ENCODE measurements at places on chromosomes 1 and 21. TPM values are rescaled to one million over a fixed set of nuclear protein-coding genes. Genes with fewer than 3 reads are reported as not detected.

DNA sequence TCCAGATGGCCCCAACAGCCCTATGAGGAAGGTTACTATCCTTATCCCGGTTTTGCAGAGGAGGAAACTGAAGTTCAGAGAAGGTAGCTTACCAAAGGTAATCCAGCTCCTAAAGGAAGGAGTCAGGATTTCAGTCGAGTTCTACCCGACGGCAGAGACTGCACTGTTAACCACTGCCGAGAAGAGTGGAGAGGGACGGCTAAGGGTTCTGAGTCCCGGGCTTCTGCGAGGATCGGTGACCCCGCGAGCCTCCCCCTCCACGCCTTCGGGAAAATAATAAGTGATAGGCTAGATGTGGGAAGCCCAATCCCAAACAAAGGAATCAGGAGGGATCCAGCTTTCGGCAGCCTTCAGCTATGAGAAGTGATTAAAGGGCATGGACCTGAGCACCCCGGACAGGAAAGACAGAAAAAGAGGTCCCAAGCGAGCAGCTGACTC lies 587 bp downstream of the TMEM53 start:
- peak overlapping the region; percentile 94 for H3K27ac ChIP-seq
- no peaks in the 10 kb centered on the region for H3K36me3 ChIP-seq
- no peaks in the 10 kb centered on the region for H3K27me3 ChIP-seq
- H3K4me3 ChIP-seq, result peak overlapping the region; percentile 88

GRCh38 chr1:209375671-209376365 lies 207.7 kb upstream of the CAMK1G start:
- no peaks in the 10 kb centered on the region for H3K36me3 ChIP-seq
- no peak overlapping the region for H3K4me3 ChIP-seq
- no peak for DNase-seq
- H3K27ac ChIP-seq, result no peak overlapping the region

DNA sequence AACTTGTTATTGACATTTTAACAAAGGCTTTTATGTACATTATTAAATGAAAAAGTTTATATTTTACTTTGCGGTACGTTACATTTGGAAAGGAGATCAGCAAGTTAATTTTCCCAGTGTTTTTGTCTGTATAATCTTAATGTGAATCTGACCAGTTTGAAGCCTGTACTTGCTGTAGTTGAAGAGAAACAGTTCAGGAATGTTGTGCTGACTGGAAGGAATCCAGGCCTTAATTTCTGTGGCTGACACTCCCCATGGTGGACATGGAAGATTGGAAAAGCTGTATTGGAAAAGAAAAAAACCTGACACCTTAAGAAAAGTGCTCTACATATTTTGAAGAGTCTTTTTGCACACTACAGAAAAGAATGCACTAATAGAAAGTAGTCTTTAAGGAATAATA lies 15.5 kb downstream of the LEPR start:
- H3K4me1 ChIP-seq, result no peaks in the 10 kb centered on the region
- no peak for DNase-seq
- H3K27ac ChIP-seq, result no peak overlapping the region

The TEX38 gene
- not detected for total RNA-seq

GRCh38 chr21:25567472-25567871 lies 39.8 kb downstream of the MRPL39 start:
- no peak overlapping the region for H3K27ac ChIP-seq
- H3K4me1 ChIP-seq, result peaks cover under 1% of the 10 kb centered on the region
- no peak for DNase-seq

- peak; percentile 97 for DNase-seq
- H3K27me3 ChIP-seq, result no peaks in the 10 kb centered on the region
- peak overlapping the region; percentile 93 for H3K27ac ChIP-seq
Observed at GRCh38 chr1:156663178-156663577, 14.0 kb downstream of the NES start.

DNA sequence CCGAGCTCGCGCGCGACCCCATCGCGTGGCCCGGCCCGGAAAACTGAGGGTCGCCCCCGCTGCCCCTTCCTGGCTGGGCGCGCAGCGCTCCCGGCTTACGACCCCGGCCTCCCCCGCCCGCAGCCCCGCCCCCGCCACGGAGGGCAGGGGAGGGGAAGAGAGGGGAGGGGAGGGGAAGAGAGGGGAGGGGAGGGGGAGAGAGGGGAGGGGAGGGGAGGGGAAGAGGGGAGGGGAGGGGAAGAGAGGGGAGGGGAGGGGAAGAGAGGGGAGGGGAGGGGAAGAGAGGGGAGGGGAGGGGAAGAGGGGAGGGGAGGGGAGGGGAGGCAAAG lies 6.7 kb upstream of the ANKRD65 start:
- peaks cover 31% of the 10 kb centered on the region for H3K4me1 ChIP-seq
- H3K27ac ChIP-seq, result no peak overlapping the region
- H3K27me3 ChIP-seq, result peaks cover 9% of the 10 kb centered on the region
- peak overlapping the region; percentile 32 for H3K4me3 ChIP-seq
- no peaks in the 10 kb centered on the region for H3K36me3 ChIP-seq
- DNase-seq, result no peak

The CFHR1 gene
- not detected for total RNA-seq

GRCh38 chr1:117861694-117862093 lies 67.7 kb downstream of the GDAP2 start:
- no peak for DNase-seq
- no peaks in the 10 kb centered on the region for H3K27me3 ChIP-seq
- H3K4me3 ChIP-seq, result no peak overlapping the region
- no peaks in the 10 kb centered on the region for H3K4me1 ChIP-seq

The OR2T33 gene
- total RNA-seq, result not detected

- DNase-seq, result no peak
- no peak overlapping the region for H3K4me3 ChIP-seq
- no peaks in the 10 kb centered on the region for H3K4me1 ChIP-seq
- no peaks in the 10 kb centered on the region for H3K27me3 ChIP-seq
Observed at GRCh38 chr1:185934476-185935189, 200.4 kb downstream of the HMCN1 start.

The ERICH3 gene
- not detected for total RNA-seq

The ETS2 gene
- 51.5 TPM for total RNA-seq

The MORC3 gene
- total RNA-seq, result 28.1 TPM

GRCh38 chr1:29171089-29171488 lies 10.6 kb downstream of the SRSF4 start:
- H3K4me3 ChIP-seq, result no peak overlapping the region
- no peaks in the 10 kb centered on the region for H3K27me3 ChIP-seq
- H3K36me3 ChIP-seq, result peaks cover 15% of the 10 kb centered on the region

GRCh38 chr1:39404876-39405275 lies 86.6 kb upstream of the BMP8A start:
- DNase-seq, result no peak
- H3K27ac ChIP-seq, result no peak overlapping the region
- no peak overlapping the region for H3K4me3 ChIP-seq

GRCh38 chr1:86218859-86219258 lies 62.3 kb upstream of the COL24A1 start:
- H3K4me3 ChIP-seq, result no peak overlapping the region
- no peak for DNase-seq
- no peaks in the 10 kb centered on the region for H3K27me3 ChIP-seq
- H3K27ac ChIP-seq, result no peak overlapping the region
- H3K4me1 ChIP-seq, result no peaks in the 10 kb centered on the region
- H3K36me3 ChIP-seq, result no peaks in the 10 kb centered on the region

DNA sequence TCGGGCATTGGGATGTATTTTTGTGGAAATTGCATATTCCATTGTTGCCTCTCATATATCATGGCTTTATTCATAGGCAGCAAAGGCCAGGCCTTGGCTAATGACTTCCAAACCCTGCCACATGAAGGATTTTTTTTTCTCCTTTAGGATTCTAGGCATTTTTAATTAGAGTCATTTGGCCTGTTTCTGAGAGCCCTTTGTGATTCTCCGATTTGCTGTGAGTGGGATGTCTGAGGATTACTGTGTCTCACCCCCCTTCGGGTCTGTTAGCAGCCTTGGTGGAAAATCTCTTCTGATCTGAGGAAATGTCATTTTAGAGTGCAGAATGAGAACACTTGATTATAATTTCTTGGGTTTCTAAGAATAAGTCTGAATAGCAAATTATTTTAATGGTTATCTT lies 253.5 kb downstream of the NTNG1 start:
- no peak for DNase-seq
- H3K4me3 ChIP-seq, result no peak overlapping the region
- no peaks in the 10 kb centered on the region for H3K36me3 ChIP-seq
- H3K27ac ChIP-seq, result no peak overlapping the region
- no peaks in the 10 kb centered on the region for H3K27me3 ChIP-seq

DNA sequence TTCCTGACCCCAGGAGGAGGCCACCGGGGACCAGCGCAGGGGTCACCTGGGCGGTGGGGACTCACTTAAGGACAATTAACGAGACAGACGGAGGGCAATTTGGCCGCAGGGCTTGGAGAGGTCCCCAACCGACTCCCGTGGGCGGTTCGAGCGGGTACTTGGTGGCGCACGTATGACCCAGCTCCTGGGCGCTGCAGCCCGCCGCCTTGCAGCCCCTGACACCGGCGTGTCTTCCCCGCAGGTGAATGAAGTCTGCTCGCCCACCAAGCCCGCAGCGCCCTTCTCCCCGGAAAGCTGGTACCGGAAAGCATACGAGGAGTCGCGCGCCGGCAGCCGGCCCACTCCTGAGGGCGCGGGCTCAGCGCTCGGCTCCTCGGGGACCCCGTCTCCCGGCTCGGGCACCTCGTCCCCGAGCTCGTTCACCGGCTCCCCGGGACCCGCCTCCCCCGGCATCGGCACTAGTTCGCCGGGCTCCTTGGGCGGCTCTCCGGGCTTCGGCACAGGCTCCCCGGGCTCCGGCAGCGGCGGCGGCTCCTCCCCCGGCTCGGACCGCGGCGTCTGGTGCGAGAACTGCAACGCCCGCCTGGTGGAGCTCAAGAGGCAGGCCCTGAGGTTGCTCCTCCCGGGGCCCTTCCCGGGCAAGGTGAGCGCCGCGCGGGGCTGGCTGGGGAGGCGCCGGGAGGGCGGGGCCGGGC lies 1.4 kb downstream of the KIF26B start:
- H3K4me3 ChIP-seq, result peak overlapping the region; percentile 49
- peaks cover 38% of the 10 kb centered on the region for H3K27me3 ChIP-seq
- no peaks in the 10 kb centered on the region for H3K36me3 ChIP-seq

- peaks cover 2% of the 10 kb centered on the region for H3K36me3 ChIP-seq
- H3K27ac ChIP-seq, result peak overlapping the region; percentile 70
- H3K27me3 ChIP-seq, result no peaks in the 10 kb centered on the region
- H3K4me1 ChIP-seq, result no peaks in the 10 kb centered on the region
- DNase-seq, result no peak
Observed at GRCh38 chr1:228304766-228305395, 97.0 kb downstream of the OBSCN start.

DNA sequence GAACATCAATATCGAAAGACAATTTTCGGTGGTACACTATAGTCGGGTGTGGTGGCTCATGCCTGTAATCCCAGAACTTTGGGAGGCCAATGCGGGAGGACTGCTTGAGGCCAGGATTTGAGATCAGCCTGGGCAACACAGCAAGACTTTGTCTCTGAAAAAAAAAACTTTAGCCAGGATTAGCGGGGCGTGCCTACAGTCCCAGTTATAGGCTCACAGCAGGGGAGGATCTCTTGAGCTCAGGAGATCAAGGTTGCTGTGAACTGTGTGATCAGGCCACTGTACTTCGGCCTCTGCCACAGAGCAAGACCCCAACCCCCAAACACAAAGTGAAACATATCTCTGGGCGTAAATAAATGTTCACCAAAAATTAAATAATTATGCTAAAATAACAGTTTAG lies 1.6 kb downstream of the TADA1 start:
- H3K4me1 ChIP-seq, result peaks cover 14% of the 10 kb centered on the region
- DNase-seq, result no peak
- H3K27ac ChIP-seq, result no peak overlapping the region
- H3K4me3 ChIP-seq, result no peak overlapping the region
- no peaks in the 10 kb centered on the region for H3K36me3 ChIP-seq

The CFAP74 gene
- not detected for total RNA-seq

The MARK1 gene
- 2.7 TPM for total RNA-seq

GRCh38 chr1:215749414-215749813 lies 182.3 kb downstream of the KCTD3 start:
- H3K4me1 ChIP-seq, result no peaks in the 10 kb centered on the region
- no peak for DNase-seq
- H3K4me3 ChIP-seq, result no peak overlapping the region
- H3K36me3 ChIP-seq, result no peaks in the 10 kb centered on the region
- no peaks in the 10 kb centered on the region for H3K27me3 ChIP-seq

DNA sequence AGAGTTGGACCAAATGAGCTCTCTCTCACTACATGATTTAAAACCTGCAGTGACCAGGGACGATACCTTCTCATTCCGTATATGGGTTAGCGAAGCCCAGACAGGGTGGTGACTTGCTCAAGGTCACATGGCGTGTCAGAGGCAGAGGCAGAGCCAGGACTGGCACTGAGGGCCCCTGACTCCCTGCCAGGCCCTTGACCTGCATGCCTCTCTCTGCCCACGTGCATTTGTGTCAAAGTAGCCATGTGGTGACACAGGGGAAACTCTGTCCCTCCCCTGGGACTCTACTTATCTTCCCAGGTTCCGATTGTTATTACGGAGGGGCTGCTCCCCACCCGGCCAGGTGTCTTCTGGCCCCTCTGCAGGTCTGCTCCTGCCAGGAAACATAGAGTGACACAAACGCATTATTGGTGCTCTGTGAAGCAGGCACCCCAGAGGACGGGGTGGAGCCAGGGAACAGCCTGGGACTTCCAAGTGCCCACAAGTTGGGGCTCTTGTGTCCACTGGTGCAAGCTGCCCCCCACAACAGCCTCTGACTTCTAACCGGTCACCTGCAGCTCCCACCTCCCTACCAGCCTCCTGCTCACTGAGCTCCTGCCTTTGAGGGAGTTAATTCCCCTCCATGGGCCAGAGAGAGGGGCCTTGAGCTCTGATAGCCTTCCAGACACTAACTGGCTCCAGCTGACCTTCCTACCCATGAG lies 7.3 kb upstream of the TINAGL1 start:
- no peak overlapping the region for H3K4me3 ChIP-seq
- H3K36me3 ChIP-seq, result no peaks in the 10 kb centered on the region

The CPTP gene
- total RNA-seq, result 22.7 TPM

DNA sequence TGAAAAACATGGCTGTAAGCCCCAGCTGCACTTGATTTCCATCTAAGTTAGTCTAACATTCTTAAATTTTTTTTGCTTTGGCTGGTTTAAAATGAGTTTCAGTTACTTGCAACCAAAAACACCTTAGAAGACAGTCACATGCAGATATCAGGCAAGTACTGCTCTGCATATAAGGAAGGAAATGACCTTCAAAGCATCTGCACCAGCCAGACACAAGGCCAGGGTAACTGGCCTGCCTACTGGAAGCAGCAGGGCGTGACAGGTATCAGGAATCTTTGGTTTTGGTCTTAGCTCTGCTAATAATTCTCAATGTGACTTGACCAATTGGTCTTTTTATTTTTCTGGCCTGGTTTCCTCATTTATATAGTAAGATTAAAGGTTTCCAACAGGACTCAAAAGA lies 33.5 kb downstream of the SCYL3 start:
- no peak for DNase-seq
- H3K4me3 ChIP-seq, result no peak overlapping the region
- no peaks in the 10 kb centered on the region for H3K4me1 ChIP-seq

The SAMSN1 gene
- not detected for total RNA-seq

The SPOCD1 gene
- not detected for total RNA-seq

GRCh38 chr1:203570805-203571204 lies 55.8 kb upstream of the ATP2B4 start:
- H3K27ac ChIP-seq, result no peak overlapping the region
- no peak for DNase-seq
- no peaks in the 10 kb centered on the region for H3K27me3 ChIP-seq
- no peaks in the 10 kb centered on the region for H3K36me3 ChIP-seq
- H3K4me3 ChIP-seq, result no peak overlapping the region

The CYP4Z1 gene
- 0.61 TPM for total RNA-seq

- no peak overlapping the region for H3K27ac ChIP-seq
- no peaks in the 10 kb centered on the region for H3K36me3 ChIP-seq
- peaks cover 3% of the 10 kb centered on the region for H3K4me1 ChIP-seq
- no peaks in the 10 kb centered on the region for H3K27me3 ChIP-seq
Observed at GRCh38 chr1:27980216-27980845, 20.6 kb downstream of the XKR8 start.

The RHBG gene
- total RNA-seq, result not detected

The IFNAR1 gene
- 24.3 TPM for total RNA-seq
